Activated CD4-positive, CD25-positive, alpha-beta regulatory T cell (primary cell): ENCODE measurements at places on chromosomes 3 and 15.

- no peak for DNase-seq
These were observed 6.3 kb downstream of the EOMES start for GRCh38 chr3:27715863-27716262.

GRCh38 chr3:58356054-58356453, 23.4 kb downstream of the PXK start:
- DNase-seq = no peak

DNA sequence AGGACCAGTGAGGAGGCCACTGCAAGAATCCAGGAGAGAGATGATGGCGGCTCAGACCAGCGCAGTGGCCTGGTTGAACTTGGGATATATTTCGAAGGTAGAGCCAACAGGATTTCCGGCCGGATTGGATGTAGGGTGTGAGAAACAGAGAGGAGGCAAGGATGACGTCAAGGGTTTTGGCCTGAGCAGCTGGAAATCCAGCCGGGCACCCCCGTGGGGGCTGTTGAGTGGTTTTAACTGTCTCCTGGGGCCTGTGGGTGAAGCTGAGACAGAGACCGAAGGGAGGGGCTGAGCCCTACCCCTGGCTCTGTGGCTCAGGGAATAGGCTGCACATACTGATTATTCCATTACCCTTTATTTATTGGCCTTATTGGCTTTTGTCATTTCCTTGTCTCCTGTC, 45.7 kb downstream of the EXOG start:
- no peak for DNase-seq

GRCh38 chr15:38073178-38073946, 138.9 kb downstream of the TMCO5A start:
- no peak for DNase-seq

- no peak for DNase-seq
These were observed 13.4 kb upstream of the GHSR start for GRCh38 chr3:172461530-172462138.

- no peak for DNase-seq
These were observed 116.0 kb upstream of the GALNT15 start for GRCh38 chr3:16058521-16058920.

DNA sequence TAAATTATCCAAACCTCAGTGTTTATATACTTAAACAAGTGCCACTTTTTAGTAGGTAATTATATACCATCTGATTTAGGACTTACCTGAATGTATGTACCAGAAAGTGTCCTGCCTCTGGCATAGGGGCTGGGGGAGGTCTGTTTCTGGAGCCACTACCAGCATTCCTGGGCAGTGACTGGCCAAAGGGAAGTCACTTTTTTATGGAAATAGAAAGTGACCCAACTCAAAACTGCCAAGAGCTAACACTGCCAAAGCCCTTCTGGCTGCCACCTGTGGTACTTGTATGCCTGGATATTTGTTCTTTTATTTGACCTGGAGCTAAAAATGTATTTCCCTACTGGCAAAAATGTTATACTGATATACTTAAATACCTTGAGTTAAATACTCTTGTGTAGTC, 42.7 kb downstream of the ESYT3 start:
- no peak for DNase-seq
